ENCODE measurements at places on chromosomes 6 and 20. TPM values are rescaled to one million over a fixed set of nuclear protein-coding genes. Genes with fewer than 3 reads are reported as not detected.

The SLC17A1 gene
- not detected for total RNA-seq

The FAM210B gene
- total RNA-seq, result 1.3 TPM

The RHAG gene
- not detected for total RNA-seq

The TSHZ2 gene
- not detected for total RNA-seq

The CCN2 gene
- total RNA-seq, result not detected

The FAM217A gene
- total RNA-seq, result not detected

The ELOVL4 gene
- not detected for total RNA-seq

The HLA-DOB gene
- 69.3 TPM for total RNA-seq

The HCRTR2 gene
- total RNA-seq, result not detected

The GMPR gene
- total RNA-seq, result not detected

The NNAT gene
- not detected for total RNA-seq

The OXT gene
- total RNA-seq, result not detected

The DNMT3B gene
- total RNA-seq, result 18.1 TPM

The FAM162B gene
- total RNA-seq, result not detected

The SYNDIG1 gene
- not detected for total RNA-seq

The SLC17A4 gene
- not detected for total RNA-seq

The ZBTB12 gene
- total RNA-seq, result 21.0 TPM

The TAF8 gene
- 47.8 TPM for total RNA-seq

The GPX5 gene
- not detected for total RNA-seq

The ARFGEF3 gene
- total RNA-seq, result not detected

The DEF6 gene
- total RNA-seq, result 53.8 TPM

The PDE7B gene
- total RNA-seq, result not detected

The GFOD1 gene
- 34.4 TPM for total RNA-seq

The FAM209B gene
- total RNA-seq, result not detected

The TMX4 gene
- total RNA-seq, result 80.3 TPM

The ANKRD6 gene
- 4.8 TPM for total RNA-seq
